NCI-H146 (cell line): ENCODE measurements at places on chromosomes 3 and 15.

DNA sequence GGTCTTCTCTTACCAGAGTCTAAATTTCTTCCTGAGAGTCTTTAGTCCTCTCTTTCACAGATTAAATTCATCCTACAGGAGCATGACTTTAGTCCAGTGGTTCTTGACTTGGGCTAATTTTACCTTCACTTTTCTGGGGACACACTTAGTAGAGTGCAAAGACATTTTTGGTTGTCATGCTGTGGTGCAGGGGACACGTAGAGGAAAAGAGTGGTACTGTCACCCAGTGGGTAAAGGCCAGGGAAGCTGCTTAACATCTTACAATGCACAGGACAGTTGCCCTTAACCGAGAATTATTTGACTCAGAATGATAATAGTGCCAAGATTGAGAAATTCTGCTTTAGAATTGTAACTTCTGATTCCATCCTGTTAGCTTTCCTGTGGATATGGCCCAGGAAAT lies 772.5 kb upstream of the GRM7 start:
- no peak for DNase-seq

GRCh38 chr15:57031605-57032004 lies 113.2 kb downstream of the TCF12 start:
- no peak for DNase-seq

DNA sequence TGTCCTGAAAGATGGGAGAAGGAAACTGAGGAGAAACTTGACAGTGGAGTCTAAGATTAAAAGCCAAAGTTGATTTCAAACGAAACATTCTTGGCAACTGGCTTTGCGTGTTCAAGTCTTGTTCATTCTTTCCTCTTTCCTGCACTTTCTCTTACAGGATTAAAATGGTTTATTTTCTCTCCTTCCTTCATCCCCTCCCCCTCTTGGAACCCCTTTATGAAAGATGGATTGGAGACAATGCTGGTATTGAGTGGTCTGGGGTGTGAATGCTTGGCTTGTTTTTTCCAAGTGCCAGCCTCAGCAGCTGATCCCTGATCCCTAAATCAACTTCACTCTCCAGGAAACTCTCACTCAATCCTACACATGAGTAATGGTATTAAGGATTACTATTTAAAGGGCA lies 703 bp upstream of the LSAMP start:
- DNase-seq: no peak

- no peak for DNase-seq
Measured at GRCh38 chr15:42931702-42932486, 11.3 kb upstream of the TTBK2 start.

GRCh38 chr3:160180581-160181216 lies 44.5 kb upstream of the C3orf80 start:
- DNase-seq: no peak

- no peak for DNase-seq
Measured at GRCh38 chr3:175039875-175040274, 180.7 kb downstream of the NAALADL2 start.

DNA sequence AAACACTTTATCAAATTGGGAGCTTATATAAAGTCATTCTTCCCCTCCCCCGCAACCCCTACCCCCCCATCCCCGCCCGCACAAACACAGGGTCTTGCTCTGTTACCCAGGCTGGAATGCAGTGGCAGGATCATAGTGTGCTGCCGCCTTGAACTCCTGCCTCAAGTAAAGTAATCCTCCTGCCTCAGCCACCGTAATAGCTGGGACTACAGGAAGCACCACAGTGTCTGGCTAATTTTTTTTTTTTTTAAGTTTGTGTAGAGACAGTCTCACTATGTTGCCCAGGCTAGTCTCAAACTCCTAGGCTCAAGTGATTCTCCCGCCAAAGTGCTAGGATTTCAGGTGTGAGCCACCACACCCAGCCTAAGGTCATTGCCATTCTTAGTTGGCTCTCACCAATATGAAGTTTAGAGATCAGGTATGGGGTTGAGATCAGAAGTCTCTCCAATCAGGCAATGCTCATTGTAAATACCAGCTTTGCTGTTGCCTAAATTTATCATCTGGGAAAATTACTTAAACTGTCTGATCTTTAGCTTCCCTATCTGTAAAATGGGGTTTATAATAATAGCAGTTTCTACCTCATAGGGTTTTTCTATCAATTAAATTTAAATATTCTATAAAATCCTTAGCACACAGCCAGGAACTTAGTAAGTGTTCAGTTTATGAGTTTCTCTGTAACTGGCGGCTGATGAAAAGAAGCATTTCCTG lies 60.3 kb downstream of the TGFBR2 start:
- DNase-seq: no peak

DNA sequence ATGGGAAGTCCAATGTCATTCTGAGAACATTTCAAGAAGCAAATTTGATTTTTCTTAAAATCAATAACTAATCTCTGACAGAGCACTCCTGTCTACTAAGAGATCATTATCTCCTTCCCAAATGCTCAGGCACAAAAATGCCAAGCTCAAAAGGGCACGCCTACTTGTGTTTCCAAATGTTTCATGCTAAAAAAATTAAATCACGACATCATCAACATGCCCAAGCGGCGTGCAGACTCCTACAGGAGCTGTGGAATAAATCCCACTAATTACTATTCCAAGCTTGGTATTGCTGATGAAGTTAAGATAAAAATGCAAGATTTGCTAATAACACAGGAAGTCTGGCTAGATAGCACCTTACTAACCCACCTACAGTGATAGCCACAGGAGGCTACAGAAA lies 140.8 kb downstream of the OSBPL10 start:
- DNase-seq: no peak

- DNase-seq: no peak
Measured at GRCh38 chr3:50515565-50516439, 12.4 kb upstream of the CACNA2D2 start.

DNA sequence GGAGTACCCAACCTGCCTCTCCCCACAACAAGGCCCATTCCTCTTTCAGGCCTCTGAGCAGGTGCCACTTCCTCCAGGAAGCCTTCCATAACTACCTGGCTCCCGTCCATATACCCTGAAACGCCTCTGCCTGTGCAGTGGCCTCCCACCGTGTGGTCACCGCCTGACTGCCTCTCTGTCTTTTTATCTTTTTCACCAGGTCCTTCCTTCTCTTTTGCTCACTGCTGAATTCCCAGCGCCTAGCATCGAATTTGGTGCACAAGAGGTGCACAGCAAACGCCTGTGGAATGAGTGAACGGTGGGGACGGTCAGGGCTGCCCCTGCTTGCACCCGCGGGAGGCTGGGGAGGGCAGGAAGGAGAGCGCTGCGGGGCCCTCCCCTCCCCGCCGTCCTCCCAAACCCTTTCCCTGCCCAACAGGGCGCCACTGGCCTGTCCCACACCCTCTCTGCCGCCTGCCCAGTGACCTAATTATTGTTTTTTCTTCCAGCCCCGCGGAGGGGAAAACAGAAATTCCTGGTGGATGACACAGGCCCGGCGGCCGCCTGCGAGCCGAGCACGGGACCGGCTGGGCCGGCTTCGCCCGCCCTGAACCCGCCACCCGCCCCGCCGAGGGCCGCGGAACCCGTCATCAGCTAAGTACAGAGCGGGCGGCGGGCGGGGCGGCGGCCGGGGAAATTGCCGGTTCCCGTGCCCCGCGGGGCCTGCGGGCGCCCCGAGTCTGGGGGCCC lies 140.1 kb downstream of the SMAD6 start:
- DNase-seq: no peak

DNA sequence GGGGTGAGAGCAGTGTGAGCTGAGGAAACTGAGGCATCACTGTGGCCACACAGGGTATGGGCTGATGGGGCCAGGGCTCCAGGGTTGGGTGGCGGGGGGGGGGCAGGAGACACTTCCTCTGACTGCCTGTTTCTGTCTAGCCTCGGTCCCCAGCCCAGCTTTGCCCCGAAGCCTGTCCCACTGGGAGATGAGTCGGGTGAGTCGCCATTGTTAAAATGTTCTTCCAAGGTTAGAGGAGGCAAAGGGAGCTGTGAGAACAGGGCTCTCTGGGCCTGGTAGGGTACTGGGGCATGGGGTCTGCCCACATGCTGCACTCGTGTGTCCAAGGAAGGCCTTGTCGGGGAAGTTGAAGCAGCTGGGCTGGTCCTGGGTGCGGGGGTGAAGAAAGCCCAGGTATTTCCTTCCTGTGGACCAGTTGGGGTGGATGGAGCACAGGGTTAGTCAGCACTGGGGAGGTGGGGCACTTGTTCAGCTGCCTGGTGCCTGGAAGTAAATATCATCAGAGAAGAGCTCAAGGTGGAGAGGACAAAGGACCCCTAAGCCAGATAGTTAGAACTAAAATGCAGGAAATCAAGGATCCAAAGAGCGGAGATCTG lies 8.3 kb upstream of the JMJD7 start:
- DNase-seq: no peak

GRCh38 chr3:196968233-196969133 lies at the start of gene PIGZ:
PIGZ (minus strand) TSS chr3:196968833; CDS start chr3:196952031, 16,802 bp downstream.
- DNase-seq: peak; percentile 74

DNA sequence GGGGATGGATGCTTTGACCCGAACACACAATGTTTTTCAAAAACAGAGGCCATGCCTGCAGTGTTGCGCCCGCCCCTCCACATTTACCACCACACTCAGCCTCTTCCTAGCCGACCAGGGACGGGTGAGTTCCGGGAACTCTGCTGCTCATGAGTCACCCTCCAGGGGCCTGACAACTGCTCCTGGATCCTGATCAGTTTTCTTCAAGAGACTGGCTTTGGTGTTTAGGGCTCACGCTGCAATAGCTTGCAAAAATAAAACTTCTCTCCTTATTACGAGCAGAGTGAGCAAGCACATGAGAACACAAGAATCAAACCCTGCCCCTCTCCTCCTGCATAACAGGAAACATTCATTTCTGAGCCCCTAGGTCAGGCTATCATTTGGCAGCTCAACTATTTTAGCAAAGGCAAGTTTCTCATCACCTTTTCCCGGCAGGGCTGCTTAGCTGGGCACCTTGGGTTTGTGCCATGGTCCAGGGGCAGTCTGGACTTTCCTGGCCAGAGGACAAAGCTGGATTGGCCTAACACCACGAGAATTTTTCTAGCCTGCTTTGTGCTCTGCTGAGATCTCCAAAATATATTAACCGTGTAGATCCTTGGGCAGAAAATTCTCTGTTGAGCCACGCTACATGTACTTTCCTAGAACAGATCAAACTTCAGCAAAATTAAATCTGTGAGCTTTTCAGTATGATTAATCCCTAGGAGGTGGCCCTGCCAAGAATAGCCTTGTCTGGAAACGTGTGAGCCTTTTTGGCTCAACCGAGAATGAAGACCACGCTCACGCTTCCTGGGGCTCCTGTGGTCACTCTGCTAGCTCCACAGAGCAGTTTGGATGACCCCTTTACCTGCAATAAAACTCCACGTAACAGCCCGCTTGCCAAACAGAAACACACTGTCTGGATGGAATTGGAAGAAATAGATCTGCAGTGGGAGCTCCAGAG lies 52.7 kb upstream of the SPATA12 start:
- DNase-seq: no peak

DNA sequence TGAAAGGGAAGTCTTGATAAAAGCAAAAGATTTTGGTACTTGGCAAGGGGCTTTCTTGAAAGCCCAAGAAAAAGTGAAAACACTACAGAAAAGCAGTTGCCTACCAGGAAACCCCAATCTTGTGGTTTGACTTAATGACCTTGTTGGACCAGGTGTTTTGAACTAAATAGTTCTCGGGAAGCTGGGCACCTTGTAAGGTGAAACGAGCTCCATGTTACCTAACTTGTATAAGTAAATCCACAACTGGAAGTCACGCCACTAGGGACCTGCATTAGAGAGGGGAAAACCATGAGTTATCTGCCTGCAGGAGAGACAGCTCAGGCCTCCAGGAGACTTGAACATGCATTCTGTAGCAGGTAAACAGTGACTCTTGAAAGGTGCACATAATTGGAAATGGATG lies 88.2 kb downstream of the GMPS start:
- no peak for DNase-seq

- DNase-seq: no peak
Measured at GRCh38 chr3:21330293-21330692, 420.7 kb downstream of the ZNF385D start.

DNA sequence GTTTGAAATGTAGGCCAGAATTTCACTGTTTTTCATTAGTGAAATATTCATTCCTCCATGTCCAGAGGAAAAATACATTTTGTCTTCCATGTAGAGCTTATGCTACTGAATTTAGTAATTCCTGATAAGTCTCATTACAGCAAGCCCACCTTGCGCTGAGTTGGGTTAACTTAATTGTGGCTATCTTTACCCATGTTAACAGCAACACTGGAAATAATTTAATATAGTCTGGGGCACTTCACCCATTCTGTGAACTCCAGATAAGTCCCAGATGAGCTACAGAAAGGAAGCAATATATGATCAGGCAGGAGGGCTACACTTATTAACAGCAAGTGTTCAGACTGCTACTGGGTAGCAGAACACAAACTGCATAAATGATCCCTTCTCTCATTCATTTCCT lies 270.1 kb upstream of the CNTN4 start:
- DNase-seq: no peak

DNA sequence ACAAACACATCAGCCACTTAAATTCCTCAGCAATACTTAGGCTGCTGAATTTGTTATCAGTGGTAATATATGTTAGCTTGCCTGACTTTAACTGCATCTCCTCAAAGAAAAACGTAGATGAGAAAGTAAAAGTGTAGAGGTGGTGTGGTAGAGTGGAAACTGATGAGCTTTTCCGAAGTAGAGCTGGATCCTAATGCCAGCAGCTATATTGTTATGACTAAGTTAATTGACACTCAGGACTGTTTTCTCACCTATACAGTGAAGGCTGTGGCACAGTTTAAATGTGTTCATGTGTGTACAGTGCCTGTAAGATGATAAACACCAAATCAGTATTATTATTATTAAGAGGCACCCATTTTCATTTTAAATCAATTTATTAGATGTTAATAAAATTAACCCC lies 174.9 kb downstream of the TNIK start:
- DNase-seq: no peak

DNA sequence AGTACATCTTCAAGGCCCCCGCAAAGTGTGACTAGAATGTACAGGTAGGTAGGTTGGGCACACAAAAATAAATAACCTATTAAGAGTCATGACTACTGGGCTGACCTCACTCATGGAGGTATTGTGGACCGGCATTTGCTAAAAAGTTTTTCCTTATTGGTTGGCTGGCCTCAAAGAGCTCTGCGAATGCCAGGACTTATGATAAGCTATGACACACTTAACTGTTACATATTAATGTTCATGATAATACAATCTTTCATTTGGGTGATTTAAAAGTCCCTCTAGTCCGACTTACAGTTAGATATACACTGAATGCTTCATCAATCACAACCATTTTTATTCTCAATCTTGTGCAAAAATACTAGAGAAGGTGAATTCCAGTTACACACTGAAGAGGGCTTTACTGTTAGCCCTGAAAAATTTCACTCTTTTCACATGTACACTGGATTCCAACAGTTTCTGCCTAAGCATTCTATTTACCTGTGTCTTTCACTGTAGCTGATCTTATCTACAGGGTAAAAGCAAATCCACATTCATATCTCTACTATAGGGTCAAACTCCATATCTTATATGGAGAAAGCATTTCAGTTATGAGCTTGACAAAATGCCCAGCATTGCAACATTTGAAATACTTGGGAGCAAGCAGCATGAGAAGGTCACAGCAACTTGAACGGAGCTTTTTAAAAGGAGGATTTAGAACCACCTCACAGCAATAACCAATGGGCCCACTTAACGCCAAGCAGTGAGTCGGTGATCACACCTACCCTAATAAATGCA lies 329.1 kb downstream of the FOXP1 start:
- no peak for DNase-seq
